NCI-H69 (cell line): ENCODE measurements at places on chromosomes 7 and 10.
A peak's percentile ranks its signal among the peaks of the same experiment; 100 is the strongest.

DNA sequence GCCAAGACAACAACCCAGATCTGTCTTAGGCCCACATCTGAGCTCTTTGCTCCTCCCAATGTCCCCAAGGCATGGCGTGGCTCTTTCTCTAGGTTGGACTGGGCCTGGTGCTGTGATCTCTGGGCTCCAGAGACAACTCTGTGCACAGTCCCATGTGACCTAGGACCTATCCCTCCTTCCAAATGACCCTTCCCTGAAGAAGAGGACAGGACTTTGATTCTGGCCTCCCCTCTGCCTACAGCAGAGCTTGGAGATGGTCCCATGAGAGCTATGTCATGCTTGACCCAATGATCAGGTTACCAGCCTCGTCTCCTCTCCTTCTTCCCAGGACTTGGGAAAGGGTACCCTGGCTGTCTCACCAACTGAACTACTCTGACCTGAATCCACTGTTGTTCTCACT, 296.3 kb upstream of the GALNT17 start:
- DNase-seq, result no peak

GRCh38 chr10:107232013-107232412, 67.5 kb upstream of the SORCS1 start:
- no peak for DNase-seq

DNA sequence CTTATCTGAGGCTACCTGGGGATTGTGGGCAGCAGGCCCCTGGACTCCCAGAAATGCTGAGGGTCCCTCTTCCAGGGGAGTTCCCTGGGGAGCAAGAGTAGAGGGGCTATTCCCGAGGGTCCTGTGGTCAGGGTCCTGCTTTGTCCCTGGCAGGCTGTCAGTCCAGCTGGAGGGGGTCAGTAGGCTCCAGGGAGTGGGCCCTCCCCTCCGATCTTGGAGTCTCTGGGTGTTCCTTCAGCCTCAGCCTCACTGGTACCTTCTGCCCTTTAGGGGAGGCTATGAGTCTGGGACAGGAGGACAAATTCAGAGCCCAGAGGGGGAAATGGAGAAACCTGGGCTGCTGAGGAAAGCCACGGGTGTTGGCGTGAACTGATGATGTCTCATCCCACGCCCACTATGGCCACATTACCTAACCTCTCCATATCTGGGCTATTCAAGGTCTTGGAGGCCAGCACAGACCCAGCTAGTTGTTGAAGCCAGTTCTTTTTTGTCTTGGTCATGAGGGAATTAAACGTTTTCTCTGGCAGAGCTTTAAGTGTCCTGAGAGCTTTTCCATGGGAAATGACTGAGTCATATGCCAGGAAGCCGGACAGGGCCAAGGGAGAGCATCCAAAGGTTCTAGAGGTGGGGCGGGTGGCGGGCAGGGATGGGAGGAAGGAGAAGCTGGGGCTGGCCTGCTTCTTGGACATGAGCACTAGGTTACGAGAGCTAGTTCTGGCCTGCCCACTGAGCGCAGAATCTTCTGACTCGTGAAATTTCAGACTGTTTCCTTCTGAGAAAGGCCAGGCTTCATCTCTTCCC, 6.2 kb downstream of the CALHM2 start:
- no peak for DNase-seq

- no peak for DNase-seq
These were observed 195.4 kb downstream of the COBL start for GRCh38 chr7:51121036-51121790.

GRCh38 chr10:102629661-102630614, 14.3 kb upstream of the TRIM8 start:
- DNase-seq, result no peak

DNA sequence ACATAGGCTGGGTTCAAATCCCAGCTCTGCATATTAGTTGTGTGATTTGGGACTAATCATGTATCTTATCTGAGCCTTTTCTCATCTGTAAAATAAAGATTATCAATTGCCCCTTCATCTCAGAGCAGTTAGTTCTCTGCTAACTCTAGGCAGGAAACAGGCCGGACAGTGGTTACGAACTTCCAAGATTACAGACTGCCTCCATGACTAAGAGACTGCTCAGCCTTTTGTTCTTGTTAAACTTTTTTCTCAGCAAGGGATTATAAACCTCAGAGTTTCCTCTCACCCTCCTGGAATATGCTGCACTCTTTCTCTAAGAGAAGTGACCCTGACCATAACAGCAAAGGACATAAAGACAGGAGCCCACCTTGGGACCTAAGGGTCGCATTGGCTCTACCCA, 52.5 kb upstream of the NFKB2 start:
- no peak for DNase-seq

- no peak for DNase-seq
These were observed 342 bp upstream of the MEIG1 start for GRCh38 chr10:14958872-14959220.

DNA sequence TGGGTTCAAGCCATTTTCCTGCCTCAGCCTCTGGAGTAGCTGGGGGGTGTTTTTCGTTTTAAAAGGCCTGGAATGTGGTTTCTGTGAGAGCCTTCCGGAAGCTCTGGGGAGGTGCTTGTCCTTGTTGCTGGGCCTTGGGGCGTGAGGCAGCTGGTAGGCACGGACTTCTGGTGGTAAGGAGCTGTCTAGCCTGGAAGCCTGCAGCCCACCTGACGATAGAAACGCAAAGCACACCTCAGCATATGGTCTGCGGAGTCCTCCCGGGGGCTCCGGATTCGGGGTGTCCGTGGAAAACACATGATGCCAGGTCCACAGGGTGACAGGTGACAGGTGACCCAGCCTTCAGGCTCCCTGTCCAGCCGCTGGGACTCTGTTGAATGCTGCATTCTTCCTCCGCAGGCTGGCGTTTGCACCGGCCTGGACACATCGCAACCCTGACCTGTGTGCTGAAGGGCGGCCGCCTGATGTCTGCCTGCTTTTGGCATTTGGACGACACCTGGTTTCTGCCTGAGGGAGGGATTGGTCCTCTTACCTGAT, 37.3 kb downstream of the INPP5A start:
- no peak for DNase-seq

DNA sequence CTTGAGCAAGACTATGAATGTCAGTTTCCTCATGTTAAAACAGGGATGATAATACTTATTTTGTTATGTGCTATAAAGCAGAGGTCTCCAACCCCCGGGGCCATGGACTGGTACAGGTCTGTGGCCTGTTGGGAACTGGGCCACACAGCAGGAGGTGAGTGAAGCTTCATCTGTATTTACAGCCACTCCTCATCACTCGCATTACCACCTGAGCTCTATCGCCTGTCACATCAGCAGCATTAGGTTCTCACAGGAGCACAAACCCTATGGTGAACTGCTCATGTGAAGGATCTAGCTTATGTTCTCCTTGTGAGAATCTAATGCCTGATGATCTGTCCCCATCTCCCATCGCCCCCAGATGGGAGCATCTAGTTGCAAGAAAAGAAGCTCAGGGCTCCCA, 365.3 kb upstream of the SMIM30 start:
- no peak for DNase-seq

DNA sequence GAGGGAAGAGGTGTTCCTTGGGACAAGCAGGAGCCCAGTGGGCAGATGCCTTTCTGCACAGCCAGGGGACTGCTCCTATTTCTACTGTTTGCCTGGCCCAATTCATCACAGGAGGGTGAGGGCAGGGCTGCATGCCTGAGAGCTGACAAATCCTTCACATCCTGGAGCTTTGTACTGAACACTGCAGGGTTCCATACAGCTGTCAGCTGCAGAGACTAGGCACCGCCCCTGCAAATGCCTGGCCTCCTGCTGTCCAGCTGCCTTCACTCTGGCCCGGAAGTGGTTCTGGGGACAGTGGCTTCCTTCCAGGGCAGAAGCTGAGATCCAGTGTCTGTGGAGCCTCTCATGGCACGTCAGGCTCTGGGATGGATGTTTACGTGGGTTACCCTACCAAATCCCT, 470.7 kb downstream of the DNAJB6 start:
- peak; percentile 34 for DNase-seq

DNA sequence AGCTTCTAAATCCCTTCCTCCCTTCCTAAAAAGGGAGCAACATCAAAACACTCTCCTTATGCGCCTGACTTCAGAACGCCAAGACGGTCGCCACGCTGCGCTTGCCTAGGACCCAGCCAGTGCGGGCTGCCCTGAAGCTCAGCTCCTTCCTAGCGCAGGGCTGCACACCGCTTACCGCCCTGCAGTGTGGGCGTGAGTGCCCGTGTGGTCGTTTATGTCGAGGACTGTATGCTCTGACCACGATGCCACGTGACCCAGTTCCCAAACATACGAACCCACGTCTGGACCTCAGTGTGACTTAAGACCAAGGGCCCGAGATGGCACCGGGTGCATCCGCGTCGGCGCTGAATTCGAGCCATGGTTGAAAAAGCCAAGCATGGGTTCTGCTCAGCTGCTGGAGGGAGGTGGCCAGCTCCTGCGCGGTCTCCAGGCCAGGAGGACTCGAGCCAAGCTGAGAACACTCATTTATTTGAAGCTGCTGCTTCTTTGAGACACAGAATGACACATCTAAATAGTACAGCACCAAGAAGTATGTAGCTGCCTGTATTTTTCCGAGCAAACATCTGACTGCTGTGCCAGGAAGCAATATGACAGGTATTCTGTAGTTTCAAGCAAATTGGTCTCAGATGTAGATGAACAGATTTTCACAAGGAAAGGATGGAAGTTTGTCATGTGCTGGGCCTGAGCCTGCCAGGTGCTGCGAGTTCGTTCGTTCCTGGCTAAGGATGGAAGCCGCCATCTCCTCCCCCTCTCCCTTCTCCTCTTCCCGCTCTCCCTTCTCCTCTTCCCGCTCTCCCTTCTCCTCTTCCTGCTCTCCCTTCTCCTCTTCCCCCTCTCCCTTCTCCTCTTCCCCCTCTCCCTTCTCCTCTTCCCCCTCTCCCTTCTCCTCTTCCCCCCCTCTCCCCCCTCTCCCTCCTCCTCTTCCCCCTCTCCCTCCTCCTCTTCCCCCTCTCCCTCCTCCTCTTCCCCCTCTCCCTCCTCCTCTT, 184.7 kb downstream of the EBF3 start:
- no peak for DNase-seq

- no peak for DNase-seq
These were observed 93.7 kb upstream of the NMT2 start for GRCh38 chr10:15262036-15262713.

GRCh38 chr7:124934841-124935240, 5.2 kb upstream of the POT1 start:
- no peak for DNase-seq

DNA sequence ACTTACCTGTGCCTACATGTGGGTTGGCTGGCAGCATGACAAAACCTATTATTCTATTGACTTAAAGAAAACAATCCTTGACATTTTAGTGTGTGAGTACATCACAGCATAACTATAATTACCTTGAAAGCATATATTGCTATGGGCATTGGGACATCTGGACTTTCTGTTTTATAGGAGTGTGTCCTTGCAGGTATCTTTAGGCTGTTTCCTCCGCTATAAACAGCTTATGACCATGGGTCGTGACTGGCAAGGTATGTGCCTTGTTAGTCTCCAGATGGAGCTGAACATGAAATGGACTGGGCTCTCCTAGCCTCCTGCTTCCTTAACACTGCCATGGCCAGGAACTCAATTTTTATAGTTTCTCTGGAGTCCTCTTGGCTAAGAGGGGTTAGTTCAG, 317.4 kb upstream of the COBL start:
- peak; percentile 92 for DNase-seq

GRCh38 chr7:137804836-137805235, 41.9 kb downstream of the DGKI start:
- peak; percentile 71 for DNase-seq

- no peak for DNase-seq
These were observed 33.4 kb downstream of the DCLRE1A start for GRCh38 chr10:113820507-113820906.

DNA sequence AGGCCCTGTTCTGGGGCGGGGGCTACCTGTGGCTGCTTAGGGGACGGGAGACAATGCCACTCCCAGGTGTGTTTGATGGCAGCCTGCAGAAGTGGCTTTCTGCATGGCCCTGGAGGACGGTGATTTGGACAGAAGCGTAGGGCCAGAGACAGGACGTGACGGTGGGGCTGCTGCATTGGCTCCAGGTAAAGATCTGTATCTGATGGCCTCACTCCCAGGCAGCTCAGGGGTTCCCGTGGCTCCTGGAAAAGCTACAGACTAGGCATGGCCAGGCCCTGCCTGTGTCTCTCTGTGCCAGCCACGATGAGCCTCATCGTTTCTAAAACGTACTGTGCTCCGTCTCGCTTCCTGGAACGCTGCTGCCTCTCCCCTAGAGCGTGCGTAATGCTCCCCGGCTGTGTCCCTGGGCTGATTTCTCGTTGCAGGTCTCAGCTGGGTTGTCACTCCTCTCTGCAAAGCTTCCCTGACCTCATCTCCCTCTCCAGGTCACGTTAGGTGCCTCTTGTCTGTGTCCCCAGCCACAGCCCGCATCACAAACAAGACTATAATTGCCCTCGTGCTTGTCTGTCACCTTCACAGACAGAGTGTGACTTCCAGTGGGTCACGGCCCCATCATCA, 12.6 kb downstream of the GTF2IRD1 start:
- DNase-seq, result no peak

- DNase-seq, result peak; percentile 78
These were observed 107.2 kb upstream of the FAM180A start for GRCh38 chr7:135855846-135856245.

GRCh38 chr7:81331061-81332018, 412.5 kb upstream of the SEMA3C start:
- no peak for DNase-seq

- no peak for DNase-seq
These were observed 198.7 kb downstream of the DGKI start for GRCh38 chr7:137647905-137648565.

DNA sequence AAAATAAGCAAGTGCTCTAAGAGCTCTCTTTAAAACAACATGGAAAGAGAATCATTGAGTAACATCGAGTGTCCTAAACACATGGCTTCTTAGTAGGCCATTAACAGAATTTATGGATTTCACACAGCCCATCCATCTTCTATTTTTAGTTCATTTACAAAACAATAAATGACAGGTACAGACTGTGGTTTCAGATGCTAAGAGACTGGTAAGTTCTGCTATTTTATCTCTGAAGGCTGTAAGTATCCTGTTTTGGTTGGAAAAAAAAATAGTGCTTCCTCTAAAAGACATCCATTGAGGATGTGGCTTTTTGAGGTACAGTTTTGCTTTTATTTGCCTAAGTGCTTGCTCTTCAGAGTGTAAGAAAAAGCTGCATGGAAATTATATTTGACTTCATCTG, 27.4 kb upstream of the GNAI1 start:
- no peak for DNase-seq

DNA sequence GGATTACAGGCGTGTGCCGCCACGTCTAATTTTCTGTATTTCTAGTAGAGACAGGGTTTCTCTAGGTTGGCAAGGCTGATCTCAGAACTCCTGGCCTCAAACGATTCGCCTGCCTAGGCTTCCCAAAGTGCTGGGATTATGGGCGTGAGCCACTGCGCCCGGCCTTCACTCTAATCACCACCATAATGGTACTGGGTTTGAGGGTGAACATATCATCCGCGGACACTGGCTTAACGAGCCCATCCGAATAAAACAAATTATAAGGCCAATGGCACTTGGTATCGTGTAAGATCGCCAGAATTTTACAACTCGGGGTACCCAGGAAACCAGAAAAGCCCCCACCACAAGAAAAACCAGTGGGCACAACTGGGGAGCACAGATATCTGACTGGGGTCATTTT, 580 bp downstream of the FAM200A start:
- DNase-seq, result no peak

GRCh38 chr10:4357911-4358310, 468.1 kb upstream of the AKR1E2 start:
- DNase-seq, result no peak

GRCh38 chr7:42720012-42720411, 191.9 kb downstream of the C7orf25 start:
- DNase-seq, result no peak
